ENCODE measurements at places on chromosomes 7 and 10.

GRCh38 chr7:104956753-104957450, 57.1 kb upstream of the KMT2E start:
- no peak for DNase-seq

DNA sequence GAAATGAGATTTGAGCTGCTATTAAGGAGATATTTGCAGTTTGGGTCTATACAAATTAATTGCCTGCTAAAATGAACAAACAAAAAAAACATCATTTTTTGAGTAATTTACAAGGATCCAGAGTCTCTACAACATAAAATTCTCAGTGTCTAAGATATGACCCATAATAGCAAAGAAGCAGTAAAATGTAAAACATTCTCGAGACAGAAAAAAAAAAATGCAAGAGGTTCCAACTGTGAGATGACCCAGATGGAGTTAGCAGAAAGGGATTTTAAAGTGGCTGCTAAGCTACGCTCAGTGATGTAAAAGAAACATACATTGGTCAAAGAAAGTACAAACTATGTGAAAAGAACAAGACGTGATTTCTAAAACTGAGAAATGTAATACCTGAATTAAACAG, 471.0 kb downstream of the SH2D4B start:
- DNase-seq: no peak

DNA sequence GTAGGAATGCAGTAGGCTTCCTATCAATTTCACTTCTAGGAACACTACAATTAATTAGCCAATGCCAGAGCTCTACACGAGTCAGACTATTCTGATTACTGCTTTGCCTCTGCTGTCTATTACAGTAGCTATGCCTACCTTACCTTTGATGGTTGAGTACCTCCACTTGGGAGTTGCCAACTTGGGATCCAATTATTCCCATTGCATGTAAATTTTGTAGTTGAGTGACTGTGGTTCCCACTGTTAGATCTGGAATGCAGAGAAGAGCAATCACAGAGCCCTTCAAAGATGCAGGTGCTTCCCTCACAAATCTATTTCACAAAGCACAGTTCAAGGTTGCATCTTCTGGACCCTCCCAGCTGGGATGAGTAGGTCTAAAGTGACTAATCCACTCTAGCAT, 62.9 kb upstream of the AASS start:
- no peak for DNase-seq

DNA sequence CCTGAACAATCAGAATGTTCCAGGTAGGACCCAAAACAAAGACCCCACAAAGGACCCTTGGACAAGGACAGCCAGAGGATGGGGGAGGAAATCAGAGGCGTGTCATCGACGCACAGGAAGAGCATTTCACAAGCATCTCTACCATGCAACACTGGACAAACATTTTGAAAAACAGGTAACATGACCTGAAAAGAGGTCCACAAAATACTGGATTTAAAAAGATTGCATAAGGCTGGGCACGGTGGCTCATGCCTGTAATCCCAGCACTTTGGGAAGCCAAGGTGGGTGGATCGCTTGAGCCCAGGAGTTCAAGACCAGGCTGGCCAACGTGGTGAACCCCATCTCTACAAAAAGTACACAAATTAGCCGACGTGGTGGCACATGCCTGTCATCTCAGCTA, 60.5 kb upstream of the RNF32 start:
- DNase-seq: no peak

GRCh38 chr10:31927884-31928548, 615 bp downstream of the ARHGAP12 start:
- DNase-seq: peak; percentile 6

- DNase-seq: no peak
Observed at GRCh38 chr10:103828107-103828506, 27.3 kb downstream of the SH3PXD2A start.
